ENCODE measurements at places on chromosomes 11 and 22.

DNA sequence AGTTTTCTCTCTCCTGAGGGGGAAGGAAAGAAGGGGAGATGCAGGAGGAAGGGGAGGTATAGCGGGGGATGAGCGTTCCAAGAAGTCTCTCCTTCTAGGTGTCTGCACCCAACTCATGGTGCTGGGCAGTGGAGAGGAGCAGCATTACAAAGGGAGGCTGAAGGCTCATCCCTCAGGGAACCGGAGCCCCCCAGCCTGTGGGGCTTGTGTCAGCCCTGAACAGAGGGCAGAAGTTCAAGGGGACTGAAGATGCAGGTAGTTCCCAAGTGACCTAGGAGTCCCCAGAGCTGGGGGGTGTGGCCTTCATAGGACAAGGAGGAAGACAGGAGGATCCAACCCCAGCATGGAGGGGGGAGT is 1.8 kb downstream of the C11orf68 start:
- DNase-seq: no peak
- no peaks in the 10 kb centered on the region for H3K27me3 ChIP-seq
- H3K36me3 ChIP-seq: no peaks in the 10 kb centered on the region
- no peak overlapping the region for H3K4me3 ChIP-seq

DNA sequence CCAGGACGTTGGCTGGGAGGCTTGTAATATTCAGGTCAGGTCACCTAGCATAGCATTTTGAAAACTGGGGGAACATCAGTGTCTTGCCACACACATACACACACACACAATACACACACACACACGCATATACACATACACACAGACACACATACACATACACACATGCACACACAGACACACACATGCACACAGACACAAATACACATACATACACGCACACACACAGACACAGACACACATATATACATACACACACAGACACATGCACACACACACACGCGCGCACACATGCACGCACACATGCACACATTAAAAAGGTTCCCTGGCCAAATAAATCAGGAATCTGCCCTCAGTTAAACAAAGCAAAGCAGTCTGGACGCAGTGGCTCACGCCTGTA is 12.5 kb downstream of the MYBPC3 start:
- no peak overlapping the region for H3K27ac ChIP-seq
- H3K36me3 ChIP-seq: no peaks in the 10 kb centered on the region
- no peaks in the 10 kb centered on the region for H3K4me1 ChIP-seq
- no peaks in the 10 kb centered on the region for H3K27me3 ChIP-seq
- no peak for DNase-seq

DNA sequence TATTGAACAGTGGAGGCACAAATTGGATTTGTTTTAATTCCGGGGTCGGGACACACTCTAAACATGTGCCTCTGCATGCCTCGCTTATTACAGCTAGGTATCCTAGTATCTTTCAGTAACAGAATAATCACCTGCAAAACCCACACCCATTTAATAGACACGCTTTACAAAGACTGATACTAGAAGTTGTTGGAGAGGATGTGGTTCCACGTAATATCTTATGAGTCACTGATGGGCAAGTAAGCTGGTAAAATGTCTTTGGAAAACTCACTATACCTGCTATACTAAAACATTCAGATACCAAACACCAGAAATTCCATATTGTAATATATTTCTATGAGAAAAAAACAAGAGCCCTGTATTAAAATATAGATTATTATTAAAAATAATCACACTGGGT is 84.0 kb downstream of the GGTLC2 start:
- no peaks in the 10 kb centered on the region for H3K36me3 ChIP-seq
- no peaks in the 10 kb centered on the region for H3K4me1 ChIP-seq
- no peak for DNase-seq
- no peaks in the 10 kb centered on the region for H3K27me3 ChIP-seq
- no peak overlapping the region for H3K27ac ChIP-seq
- H3K4me3 ChIP-seq: no peak overlapping the region

DNA sequence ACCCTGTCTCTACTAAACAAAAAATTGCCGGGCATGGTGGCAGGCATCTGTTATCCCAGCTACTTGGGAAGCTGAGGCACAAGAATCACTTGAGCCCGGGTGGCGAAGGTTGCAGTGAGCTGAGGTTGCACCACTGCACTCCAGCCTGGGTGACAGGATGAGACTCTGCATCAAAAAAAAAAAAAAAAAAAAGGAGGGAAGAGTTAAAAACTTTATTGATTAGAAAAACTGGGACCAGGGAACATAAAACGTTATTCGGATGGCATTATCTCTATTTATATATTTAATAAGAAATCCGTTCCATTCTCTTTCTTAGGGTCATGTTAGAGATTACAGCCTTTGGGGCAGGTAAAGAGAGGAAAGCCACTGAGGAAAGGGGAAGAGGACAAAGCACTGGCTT is 197.5 kb downstream of the BCR start:
- H3K27me3 ChIP-seq: no peaks in the 10 kb centered on the region
- no peaks in the 10 kb centered on the region for H3K4me1 ChIP-seq
- H3K36me3 ChIP-seq: no peaks in the 10 kb centered on the region
- H3K4me3 ChIP-seq: no peak overlapping the region
- no peak overlapping the region for H3K27ac ChIP-seq

DNA sequence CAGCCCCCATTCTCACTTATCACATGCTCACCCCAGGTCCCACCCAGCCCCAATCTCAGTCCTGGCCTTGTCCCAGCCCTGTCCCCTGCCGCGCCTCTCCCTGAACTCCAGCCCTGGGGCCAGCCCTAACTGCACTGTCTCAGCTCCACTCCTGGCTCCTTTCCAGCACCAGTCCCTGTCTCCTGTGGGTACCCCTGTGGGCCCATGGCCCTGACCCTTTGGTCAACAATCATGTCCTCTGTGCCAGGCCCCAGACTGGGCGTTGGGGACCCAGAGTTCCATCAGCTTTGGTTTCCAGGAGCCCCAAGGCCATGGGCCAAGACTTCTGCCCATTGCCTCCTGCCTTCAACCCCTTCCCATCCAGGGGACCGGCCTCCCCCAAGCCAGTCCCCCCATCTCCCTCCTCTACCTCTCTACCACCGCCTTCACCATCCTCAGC is 757 bp downstream of the SPI1 start:
- DNase-seq: no peak
- no peaks in the 10 kb centered on the region for H3K27me3 ChIP-seq
- H3K36me3 ChIP-seq: peaks cover 22% of the 10 kb centered on the region
- peaks cover 55% of the 10 kb centered on the region for H3K4me1 ChIP-seq

DNA sequence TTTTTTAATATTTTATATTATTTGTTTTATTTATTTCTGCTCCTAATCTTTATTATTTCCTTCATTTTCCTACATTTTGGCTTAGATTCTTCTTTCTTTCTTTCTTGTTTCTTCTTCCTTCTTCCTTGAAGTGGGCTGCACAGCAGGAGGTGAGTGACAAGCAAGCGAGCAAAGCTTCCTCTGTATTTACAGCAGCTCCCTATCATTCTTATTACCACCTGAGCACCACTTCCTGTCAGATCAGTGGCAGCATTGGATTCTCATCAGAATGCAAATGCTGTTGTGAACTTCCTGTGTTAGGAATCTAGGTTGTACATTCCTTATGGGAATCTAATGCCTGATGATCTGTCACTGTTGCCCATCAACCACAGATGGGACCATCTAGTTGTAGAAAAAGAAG is 784.9 kb upstream of the LUZP2 start:
- DNase-seq: no peak
- no peaks in the 10 kb centered on the region for H3K4me1 ChIP-seq
- no peak overlapping the region for H3K4me3 ChIP-seq
- H3K27ac ChIP-seq: no peak overlapping the region

GRCh38 chr11:3030289-3031070 is 26.7 kb downstream of the CARS1 start:
- no peaks in the 10 kb centered on the region for H3K27me3 ChIP-seq
- no peak overlapping the region for H3K4me3 ChIP-seq
- H3K27ac ChIP-seq: no peak overlapping the region
- no peak for DNase-seq

- H3K36me3 ChIP-seq: no peaks in the 10 kb centered on the region
- no peak within 1 kb of the TSS for H3K27ac ChIP-seq
- H3K4me3 ChIP-seq: no peak within 1 kb of the TSS
- no peaks in the 10 kb centered on the region for H3K4me1 ChIP-seq
- no peak for DNase-seq
- H3K27me3 ChIP-seq: no peaks in the 10 kb centered on the region
These were observed at the start of gene KRTAP5-11 for GRCh38 chr11:71582309-71582895. Gene KRTAP5-11 (minus strand): TSS chr11:71582875. CDS start chr11:71582837, 38 bp downstream.

GRCh38 chr11:76233196-76233921 is 27.1 kb upstream of the WNT11 start:
- DNase-seq: no peak
- peaks cover 21% of the 10 kb centered on the region for H3K4me1 ChIP-seq
- H3K4me3 ChIP-seq: peak overlapping the region; percentile 92
- no peaks in the 10 kb centered on the region for H3K27me3 ChIP-seq

GRCh38 chr11:2462986-2463765 is 18.4 kb downstream of the KCNQ1 start:
- H3K4me3 ChIP-seq: no peak overlapping the region
- no peak for DNase-seq
- no peaks in the 10 kb centered on the region for H3K36me3 ChIP-seq
- no peak overlapping the region for H3K27ac ChIP-seq
- no peaks in the 10 kb centered on the region for H3K4me1 ChIP-seq

GRCh38 chr22:46726066-46726985 is 11.7 kb downstream of the CERK start:
- H3K27me3 ChIP-seq: no peaks in the 10 kb centered on the region
- no peaks in the 10 kb centered on the region for H3K4me1 ChIP-seq

DNA sequence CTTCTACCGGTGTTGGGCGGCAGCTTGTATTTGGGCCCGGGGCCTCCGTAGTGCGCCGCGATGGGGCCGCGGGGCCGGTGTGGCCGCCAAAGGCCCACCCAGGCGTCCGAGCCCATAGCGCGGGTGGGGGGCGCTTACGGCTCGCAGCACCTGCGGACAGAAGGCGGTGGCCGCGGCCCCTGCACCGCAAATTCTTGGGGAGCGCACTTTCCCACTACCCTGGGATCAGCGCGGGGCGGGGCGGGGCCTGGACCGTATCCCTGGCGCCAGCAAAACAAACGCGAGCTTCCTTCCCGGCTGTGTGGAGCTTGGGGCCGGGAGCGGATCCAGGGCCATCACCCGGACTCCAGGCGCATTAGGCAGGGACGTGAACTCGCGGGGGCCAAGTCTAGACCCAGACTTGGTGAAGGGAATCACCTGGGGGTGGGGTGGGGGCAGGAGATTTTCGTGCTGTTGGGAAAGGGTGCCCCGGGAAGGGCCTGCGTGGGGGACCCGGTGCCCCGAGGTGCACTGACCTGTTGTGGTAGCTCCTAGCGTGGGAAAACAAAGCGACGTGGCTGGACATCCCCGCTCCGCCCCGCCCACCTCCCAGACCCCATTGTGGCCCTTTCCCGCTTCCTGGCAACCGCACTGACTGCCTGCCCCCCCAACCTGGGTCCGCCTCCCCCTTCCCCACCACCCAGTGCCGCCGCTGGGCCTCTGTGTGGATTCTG is 2.3 kb upstream of the TYMP start:
- peaks cover 53% of the 10 kb centered on the region for H3K4me1 ChIP-seq
- DNase-seq: no peak
- peaks cover 3% of the 10 kb centered on the region for H3K27me3 ChIP-seq
- peak overlapping the region; percentile 66 for H3K4me3 ChIP-seq
- H3K36me3 ChIP-seq: no peaks in the 10 kb centered on the region

GRCh38 chr11:107713009-107713408 is 1.2 kb upstream of the SLN start:
- no peaks in the 10 kb centered on the region for H3K36me3 ChIP-seq
- no peak for DNase-seq
- no peaks in the 10 kb centered on the region for H3K4me1 ChIP-seq
- H3K27ac ChIP-seq: no peak overlapping the region
- no peak overlapping the region for H3K4me3 ChIP-seq

DNA sequence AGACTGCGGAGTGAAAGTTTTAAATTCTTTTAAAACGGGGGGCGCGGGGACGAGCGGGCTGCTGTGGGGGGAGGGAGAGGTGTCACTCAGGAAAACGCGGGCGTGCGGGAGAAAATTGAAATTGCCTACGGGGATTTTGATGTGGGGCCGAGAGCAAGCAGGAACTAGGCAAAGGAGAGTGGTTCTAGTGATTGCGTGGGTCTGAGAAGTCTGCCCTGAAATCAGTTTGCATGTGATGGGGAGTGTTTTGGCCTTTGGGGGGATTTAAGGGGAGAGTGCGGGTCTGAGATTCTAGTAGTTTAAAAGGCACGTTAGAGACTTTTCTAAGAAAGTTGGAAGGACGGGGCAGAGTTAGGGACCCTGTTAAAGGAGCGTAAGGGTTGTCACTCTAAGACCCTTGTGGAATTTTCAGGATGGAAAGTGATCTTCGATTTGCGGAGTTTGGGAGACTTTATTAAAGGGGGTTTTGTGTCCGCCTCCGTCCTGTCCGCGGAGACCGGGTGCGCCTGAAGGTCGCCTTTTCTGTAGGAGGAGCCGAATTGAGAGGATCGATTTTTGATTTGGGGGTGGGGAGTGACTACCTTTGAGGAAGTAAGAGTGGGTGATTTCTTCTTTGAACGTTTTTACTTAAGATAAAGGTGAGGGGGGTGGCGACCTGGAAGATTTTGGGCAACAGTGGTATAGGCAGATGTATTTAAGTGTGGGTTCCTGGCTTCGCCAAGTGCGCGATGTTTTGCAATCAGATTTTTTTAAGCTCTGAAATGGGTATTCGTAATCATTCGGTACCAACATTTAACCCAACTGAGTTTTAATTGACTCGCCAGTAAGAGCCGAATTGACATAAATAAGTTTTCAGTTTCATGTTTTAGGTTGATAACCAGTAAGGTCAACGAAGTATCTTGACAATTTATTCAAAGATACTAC is 1.1 kb downstream of the EED start:
- DNase-seq: no peak
- peak overlapping the region; percentile 99 for H3K27ac ChIP-seq
- H3K4me3 ChIP-seq: peak overlapping the region; percentile 98
- H3K27me3 ChIP-seq: no peaks in the 10 kb centered on the region
- no peaks in the 10 kb centered on the region for H3K36me3 ChIP-seq
- peaks cover 34% of the 10 kb centered on the region for H3K4me1 ChIP-seq

- peaks cover 18% of the 10 kb centered on the region for H3K4me1 ChIP-seq
- peak; percentile 51 for DNase-seq
- no peaks in the 10 kb centered on the region for H3K27me3 ChIP-seq
- H3K27ac ChIP-seq: peak overlapping the region; percentile 68
- H3K36me3 ChIP-seq: peaks cover 10% of the 10 kb centered on the region
These were observed 263 bp downstream of the EHD1 start for GRCh38 chr11:64878223-64878493.

- DNase-seq: no peak
- no peaks in the 10 kb centered on the region for H3K4me1 ChIP-seq
- H3K36me3 ChIP-seq: no peaks in the 10 kb centered on the region
- H3K27me3 ChIP-seq: no peaks in the 10 kb centered on the region
- no peak overlapping the region for H3K27ac ChIP-seq
These were observed 106.8 kb downstream of the DCDC1 start for GRCh38 chr11:31262761-31263160.

DNA sequence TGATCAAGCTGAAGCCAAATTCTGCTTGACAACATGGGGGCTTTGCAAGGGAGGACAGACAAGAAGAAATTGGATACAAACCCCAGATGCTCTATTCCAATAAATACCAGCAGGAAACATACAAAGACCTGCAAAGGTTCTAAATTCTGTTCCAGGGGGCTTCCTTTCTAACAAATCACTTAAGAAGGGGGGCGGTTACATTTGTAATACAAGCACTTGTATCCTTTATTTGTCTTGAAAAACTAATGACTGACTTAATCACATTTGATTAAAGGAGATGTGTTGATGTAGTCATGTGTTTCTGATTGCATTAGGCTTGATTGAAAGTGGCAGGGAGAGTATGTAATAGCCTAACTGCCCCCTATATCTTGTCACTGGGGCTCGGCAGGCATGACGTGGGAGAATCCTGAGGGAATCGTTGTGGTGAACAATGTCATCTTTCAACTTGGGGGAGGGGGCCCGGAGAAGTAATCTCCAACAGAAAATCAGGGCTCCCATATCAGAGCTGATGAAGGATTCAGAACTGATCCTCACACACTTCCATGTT is 361.7 kb downstream of the INSC start:
- H3K27ac ChIP-seq: no peak overlapping the region
- H3K36me3 ChIP-seq: no peaks in the 10 kb centered on the region
- H3K4me1 ChIP-seq: no peaks in the 10 kb centered on the region
- no peak overlapping the region for H3K4me3 ChIP-seq
- no peak for DNase-seq
